Lung (tissue), 17 donors: ENCODE measurements at places on chromosomes 6 and 20. TPM values are rescaled to one million over a fixed set of nuclear protein-coding genes. Genes with fewer than 3 reads are reported as not detected.

DNA sequence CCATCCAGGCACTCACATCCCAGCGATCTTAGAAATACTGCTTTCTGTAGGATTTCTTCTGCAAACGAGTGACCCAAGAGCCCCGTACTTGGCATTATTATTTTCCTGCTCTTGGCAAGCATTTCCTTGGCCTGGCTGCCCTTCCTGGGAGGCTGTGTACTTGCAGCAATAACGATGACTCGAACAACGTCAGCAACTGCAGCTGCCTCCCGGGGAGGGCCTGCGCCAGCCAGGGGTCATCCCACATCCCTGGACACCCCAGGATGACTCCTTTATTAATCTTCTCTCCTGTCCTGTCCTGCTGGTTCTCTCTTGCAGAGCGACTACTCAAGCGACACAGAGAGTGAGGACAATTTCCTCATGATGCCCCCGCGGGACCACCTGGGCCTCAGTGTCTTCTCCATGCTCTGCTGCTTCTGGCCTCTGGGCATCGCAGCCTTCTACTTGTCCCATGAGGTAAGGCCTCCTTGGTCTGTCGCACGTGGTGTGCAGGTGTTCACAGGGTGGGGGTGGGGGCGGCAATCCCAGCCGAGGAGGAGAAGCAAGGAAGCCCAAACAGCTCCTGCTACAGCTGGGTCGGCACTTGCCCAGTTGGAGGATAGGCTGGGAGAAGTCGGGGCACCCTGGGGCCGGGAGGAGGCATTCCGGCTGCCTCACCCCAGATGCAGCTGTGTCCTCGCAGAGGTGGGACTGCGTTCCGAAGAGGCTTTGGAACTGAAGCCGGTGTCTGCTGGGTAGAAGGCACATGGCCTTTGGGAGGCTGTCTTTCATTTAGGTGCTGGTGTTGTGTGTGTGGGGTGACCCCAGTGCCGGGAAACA lies 115.3 kb downstream of the SYNDIG1 start:
- no peak overlapping the region for H3K27ac ChIP-seq
- H3K4me1 ChIP-seq: no peaks in the 10 kb centered on the region
- H3K36me3 ChIP-seq: no peaks in the 10 kb centered on the region

DNA sequence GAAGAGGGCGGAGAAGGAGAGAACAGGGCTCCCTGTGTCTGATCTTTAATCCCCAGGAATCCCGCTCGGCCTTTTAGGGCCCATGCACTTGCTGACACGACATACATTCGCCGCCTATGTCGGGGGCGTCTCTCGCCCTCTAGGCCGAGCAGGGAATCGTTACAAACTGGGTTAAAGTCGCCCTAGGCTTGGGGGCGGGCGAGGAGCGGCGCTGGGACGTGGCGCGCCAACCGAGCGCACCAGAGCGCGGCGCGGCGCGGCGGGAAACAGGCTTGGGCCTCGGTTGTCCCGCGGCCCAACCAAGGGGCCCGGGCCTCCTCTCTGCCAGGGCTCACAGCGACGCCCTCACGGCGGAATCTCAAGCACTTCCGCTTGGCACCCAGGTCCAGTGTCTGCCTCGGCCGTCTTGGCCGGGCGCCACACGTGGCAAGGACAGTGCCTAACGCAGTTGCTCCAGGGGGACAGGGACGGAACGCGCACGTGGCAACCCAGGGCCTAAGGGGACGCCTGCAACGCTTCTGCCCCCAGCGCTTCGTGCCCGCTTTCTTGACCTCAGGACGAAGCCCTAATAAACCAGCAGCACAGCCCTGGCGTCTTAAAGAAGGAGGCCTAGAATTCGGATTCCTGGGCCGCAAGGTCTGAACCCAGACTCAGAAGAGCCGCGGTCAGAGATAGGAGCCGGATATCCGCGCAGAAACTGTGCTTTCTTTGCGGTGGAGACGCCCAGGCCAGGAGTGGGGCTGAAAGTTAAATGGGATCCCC lies 71.5 kb downstream of the NCR2 start:
- peak; percentile 54 for DNase-seq
- H3K4me1 ChIP-seq: no peaks in the 10 kb centered on the region

DNA sequence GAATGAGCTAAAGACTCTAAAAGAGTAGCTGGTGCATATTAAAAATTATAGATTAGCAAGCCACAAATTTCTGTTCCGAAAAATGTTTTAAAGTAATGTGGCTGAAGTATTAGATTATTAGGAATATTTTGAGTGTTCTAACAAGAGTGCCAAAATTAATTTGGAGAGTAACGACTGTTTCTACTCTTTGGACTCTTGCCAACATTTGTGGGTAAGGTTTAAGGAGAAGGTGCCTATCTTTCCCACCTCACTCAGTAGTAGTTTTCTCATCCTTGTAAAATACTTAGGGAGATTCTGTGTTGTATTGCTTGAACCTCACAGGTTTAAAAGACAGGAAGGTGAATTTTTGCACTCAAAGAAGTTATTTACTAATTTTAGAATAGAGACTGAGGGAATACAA lies 5.0 kb downstream of the HSF2 start:
- no peaks in the 10 kb centered on the region for H3K27me3 ChIP-seq
- H3K4me3 ChIP-seq: no peak overlapping the region
- H3K27ac ChIP-seq: no peak overlapping the region
- DNase-seq: no peak
- no peaks in the 10 kb centered on the region for H3K36me3 ChIP-seq
- peaks cover 10% of the 10 kb centered on the region for H3K4me1 ChIP-seq

GRCh38 chr20:17315407-17316231 lies 88.8 kb downstream of the PCSK2 start:
- no peak overlapping the region for H3K27ac ChIP-seq
- no peaks in the 10 kb centered on the region for H3K36me3 ChIP-seq
- peak; percentile 15 for DNase-seq
- H3K27me3 ChIP-seq: peaks cover 39% of the 10 kb centered on the region
- no peak overlapping the region for H3K4me3 ChIP-seq

C20orf141 gene
- total RNA-seq: not detected

- H3K4me3 ChIP-seq: no peak overlapping the region
- DNase-seq: peak; percentile 21
- no peaks in the 10 kb centered on the region for H3K27me3 ChIP-seq
- peaks cover 19% of the 10 kb centered on the region for H3K4me1 ChIP-seq
- no peaks in the 10 kb centered on the region for H3K36me3 ChIP-seq
Measured at GRCh38 chr20:46558511-46558959, 8.1 kb upstream of the OCSTAMP start.

- no peak overlapping the region for H3K27ac ChIP-seq
- no peak overlapping the region for H3K4me3 ChIP-seq
- DNase-seq: no peak
- no peaks in the 10 kb centered on the region for H3K36me3 ChIP-seq
Measured at GRCh38 chr6:139996253-139996834, 621.9 kb upstream of the CITED2 start.

DNA sequence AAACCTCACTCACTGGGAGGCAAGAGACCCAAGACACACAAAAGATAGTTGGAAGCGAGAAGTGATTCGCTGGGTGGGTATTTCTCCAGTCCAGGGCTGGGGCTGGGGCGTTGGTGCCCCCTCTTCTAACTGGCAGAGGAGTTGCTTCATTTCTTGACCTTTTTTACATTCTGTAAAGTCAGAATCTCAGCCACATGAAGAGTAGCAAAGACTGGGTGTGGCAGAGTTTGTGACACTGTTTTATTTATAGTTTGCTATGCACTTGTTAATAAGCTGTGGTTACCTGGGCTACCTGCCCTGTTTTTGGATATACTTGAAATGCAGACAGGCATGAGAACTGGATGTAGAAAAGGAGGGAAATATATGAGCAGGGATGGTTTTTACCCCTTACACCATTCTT lies 42.3 kb downstream of the IL20RA start:
- no peak overlapping the region for H3K27ac ChIP-seq
- H3K4me3 ChIP-seq: no peak overlapping the region
- H3K36me3 ChIP-seq: no peaks in the 10 kb centered on the region
- H3K27me3 ChIP-seq: no peaks in the 10 kb centered on the region
- H3K4me1 ChIP-seq: no peaks in the 10 kb centered on the region
- DNase-seq: no peak

HLA-DOA gene
- total RNA-seq: 20.7 TPM

GRCh38 chr20:63226042-63226943 lies 9.4 kb upstream of the BIRC7 start:
- no peaks in the 10 kb centered on the region for H3K27me3 ChIP-seq
- H3K4me3 ChIP-seq: no peak overlapping the region
- H3K4me1 ChIP-seq: no peaks in the 10 kb centered on the region
- no peak overlapping the region for H3K27ac ChIP-seq
- DNase-seq: no peak

RIPOR3 gene
- 7.9 TPM for total RNA-seq
